ENCODE measurements at places on chromosomes 1 and 21. TPM values are rescaled to one million over a fixed set of nuclear protein-coding genes. Genes with fewer than 3 reads are reported as not detected.

Gene CNR2
- total RNA-seq = not detected

Gene BRINP2
- total RNA-seq = not detected

Gene FAM72C
- total RNA-seq = 25.5 TPM

GRCh38 chr1:230753191-230753585 lies 6.0 kb downstream of the CAPN9 start:
- no peaks in the 10 kb centered on the region for H3K36me3 ChIP-seq
- H3K27ac ChIP-seq = no peak overlapping the region
- peaks cover 7% of the 10 kb centered on the region for H3K4me1 ChIP-seq
- H3K4me3 ChIP-seq = no peak overlapping the region

DNA sequence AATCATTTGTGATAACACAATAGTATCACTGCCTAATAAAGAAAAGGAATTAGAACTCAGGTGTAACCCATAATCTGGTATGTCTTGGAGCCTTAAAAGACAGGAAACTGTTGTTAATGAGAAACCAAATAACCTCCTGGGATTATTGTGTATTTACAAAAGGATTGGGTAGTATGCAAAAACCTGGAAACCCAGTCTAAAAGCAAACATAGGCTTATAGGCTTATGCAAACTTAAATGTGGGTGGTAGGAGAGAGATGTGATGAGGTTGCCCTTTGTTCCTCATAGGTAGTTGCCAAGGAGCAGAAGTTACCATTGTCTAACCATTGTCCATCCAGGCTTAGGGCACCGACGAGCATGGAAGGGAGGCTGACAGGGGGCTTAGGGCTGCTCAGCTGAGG lies 165.8 kb downstream of the AK5 start:
- H3K27ac ChIP-seq = no peak overlapping the region
- H3K36me3 ChIP-seq = peaks cover 3% of the 10 kb centered on the region
- H3K4me1 ChIP-seq = peaks cover 2% of the 10 kb centered on the region
- no peak overlapping the region for H3K4me3 ChIP-seq
- no peaks in the 10 kb centered on the region for H3K27me3 ChIP-seq

- H3K27ac ChIP-seq = no peak overlapping the region
- H3K4me1 ChIP-seq = peaks cover 8% of the 10 kb centered on the region
- no peak overlapping the region for H3K4me3 ChIP-seq
- DNase-seq = no peak
- H3K36me3 ChIP-seq = no peaks in the 10 kb centered on the region
These were observed 1.4 kb upstream of the TLCD4 start for GRCh38 chr1:95115708-95116137.

GRCh38 chr21:44601596-44602462 lies 1.4 kb downstream of the KRTAP10-7 start:
- H3K4me3 ChIP-seq = no peak overlapping the region
- peaks cover 4% of the 10 kb centered on the region for H3K27me3 ChIP-seq
